ENCODE measurements at places on chromosomes 5 and 9.

DNA sequence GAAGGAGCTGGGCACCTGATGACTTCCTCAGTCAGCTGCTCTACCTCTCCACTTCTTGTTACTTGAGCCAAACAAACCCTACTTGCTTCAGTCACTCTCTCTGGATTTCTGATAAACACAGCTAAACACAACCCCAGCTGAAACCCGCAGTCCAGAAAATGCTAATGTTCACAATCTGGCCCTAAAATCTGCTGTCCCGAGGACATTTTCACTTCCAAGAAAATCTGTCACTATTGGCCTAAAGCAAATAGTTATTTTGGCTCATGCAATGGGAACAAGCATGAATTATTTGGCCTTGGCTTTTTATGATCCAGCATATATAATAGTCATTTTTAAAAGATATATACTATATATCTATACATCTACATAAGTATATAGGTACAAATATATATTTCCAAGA lies 19.1 kb downstream of the FAM81B start:
- no peak for DNase-seq

- DNase-seq = no peak
Measured at GRCh38 chr5:154380263-154380662, 65.5 kb upstream of the SAP30L start.

- DNase-seq = no peak
Measured at GRCh38 chr9:12221470-12221869, 471.7 kb upstream of the TYRP1 start.

GRCh38 chr5:124628721-124629596 lies 117.5 kb downstream of the ZNF608 start:
- DNase-seq = no peak

DNA sequence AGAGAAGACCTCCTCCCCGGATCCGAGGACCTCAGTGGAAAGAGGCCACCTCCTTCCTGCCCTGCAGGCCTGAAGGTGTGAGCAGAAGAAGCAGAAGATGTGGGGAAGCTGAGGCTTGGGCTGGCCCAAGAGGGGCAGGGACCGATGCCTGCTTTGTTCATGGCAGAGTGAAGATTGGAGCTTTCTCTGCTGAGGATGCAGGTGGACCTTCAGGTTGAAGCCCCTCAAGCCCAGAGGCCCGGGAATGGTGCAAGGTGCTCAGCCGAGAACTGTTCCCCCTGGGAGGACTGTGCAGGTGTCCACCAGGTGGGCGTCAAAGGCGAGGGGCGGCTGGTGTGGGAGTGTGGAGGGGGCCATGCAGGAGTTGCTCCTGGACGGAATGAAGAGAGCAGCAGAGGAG lies 277.9 kb upstream of the IRX2 start:
- no peak for DNase-seq

GRCh38 chr9:136917902-136918301 lies 26.6 kb downstream of the FBXW5 start:
- DNase-seq = no peak

GRCh38 chr9:17509701-17510100 lies 69.2 kb upstream of the SH3GL2 start:
- no peak for DNase-seq

GRCh38 chr5:68049053-68049713 lies 166.4 kb upstream of the PIK3R1 start:
- DNase-seq = no peak

- DNase-seq = no peak
Measured at GRCh38 chr9:129656795-129657390, 8.6 kb upstream of the PRRX2 start.

DNA sequence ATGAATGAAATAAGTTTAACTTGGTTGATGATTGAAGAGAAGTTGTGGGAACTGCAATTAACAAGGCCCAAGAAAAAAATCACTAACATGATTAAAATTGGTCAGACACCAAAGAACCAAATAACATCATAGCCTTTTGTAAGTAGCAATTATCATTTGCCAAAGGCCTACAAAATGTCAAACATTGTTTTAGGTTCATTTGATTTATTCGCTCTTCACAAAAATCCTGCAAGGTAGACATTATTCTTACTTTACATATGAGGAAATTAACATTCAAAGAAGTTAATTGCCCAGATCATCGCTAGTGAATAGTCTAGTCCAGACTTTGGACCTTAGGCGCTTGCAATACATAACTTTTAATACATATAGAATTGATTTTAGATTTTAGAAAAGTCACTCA lies 2.6 kb downstream of the POLK start:
- DNase-seq = no peak

DNA sequence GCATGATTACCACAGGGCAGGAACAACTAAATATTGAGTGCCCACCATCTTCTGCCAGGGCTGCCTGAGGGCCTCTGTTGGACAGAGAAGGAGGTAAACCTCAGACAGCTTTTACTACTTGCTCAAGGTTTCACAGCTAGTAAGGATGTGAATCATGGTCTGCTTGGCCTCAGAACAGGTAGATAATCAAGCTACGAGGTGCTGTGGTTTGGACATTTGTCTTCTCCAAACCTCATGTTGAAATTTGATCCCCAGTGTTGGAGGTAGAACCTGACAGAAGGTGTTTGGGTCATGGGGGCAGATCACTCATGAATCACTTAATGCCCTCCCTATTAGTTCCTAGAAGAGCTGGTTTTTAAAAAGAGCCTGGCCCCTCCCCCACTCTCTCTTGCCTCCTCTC lies 541.2 kb upstream of the TRPC7 start:
- no peak for DNase-seq

- DNase-seq = no peak
Measured at GRCh38 chr5:62395210-62395950, 8.3 kb downstream of the DIMT1 start.

GRCh38 chr9:126882746-126883145 lies 22.3 kb downstream of the ZBTB34 start:
- DNase-seq = no peak

DNA sequence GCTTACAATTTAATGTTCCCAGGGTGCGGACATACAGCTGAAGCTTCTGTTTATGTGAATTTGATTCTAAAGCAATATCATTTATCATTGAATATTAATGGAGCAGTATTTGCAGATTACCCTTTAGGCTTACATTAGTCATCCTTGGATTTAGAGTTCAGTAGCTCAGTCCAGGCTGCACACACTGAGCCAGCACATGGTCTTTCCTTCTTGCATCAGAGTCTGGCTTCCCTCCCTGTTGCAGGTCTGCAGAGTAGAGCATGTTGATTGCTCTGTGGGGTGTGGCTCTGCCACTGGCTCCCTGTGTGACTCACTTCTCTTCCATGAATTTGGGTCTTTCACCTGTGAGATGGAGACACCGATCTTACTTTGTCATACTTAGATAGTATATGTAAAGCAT lies 36.8 kb downstream of the NSG2 start:
- DNase-seq = no peak

- peak; percentile 13 for DNase-seq
Measured at GRCh38 chr5:111172504-111172903, 51.7 kb upstream of the CAMK4 start.

DNA sequence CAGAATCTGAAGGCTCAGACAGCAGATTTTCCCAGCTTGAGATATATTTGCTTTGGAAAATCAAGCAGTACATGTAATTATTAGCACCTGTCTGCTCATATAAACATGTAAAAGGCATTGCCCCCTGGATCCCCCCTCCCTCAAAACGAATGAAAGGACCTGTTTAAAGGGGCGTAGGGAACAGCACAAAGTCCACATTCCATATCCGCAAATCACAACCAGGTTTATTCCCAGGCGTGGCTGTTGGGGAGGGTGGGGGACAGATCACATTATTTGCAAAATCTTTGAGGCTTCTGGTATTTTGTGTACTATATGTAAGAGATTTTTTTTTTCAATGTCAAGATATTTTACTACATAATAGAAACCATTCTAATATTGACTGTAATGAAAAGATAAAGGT lies 8.7 kb upstream of the MRPS2 start:
- DNase-seq = no peak

DNA sequence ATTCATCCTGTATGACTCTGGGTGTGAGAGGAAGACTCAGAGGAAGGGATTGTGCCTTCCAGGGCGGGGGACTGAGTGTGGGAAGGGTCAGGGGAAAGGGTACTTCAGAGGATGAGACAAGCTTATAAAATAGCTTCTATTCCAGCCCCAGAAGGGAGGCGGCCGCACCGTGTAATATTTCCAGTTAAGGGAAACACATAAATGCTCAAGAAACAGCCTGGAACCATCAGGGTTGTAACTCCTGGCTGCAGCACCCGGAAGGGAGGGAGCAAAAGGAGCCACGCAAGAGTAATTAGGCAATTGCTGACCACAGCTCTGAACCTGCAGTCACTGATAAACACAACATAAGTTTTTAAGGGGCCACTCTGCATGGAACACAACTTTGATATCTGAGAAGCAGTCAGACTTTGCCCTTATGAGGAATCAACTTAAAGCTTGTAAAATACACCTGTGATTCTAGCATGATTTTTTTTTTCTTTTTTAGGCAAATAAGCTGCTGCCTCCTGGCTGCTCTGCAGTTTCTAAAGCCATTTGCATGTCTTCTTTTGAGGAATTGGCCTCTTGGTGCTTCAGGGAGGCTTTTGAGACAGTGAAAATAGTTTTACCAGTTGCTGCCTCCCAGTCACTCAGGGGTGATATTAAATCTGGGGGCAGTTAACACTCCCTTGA lies 382.7 kb downstream of the ENC1 start:
- no peak for DNase-seq

- no peak for DNase-seq
Measured at GRCh38 chr9:104927216-104927911, 591 bp downstream of the ABCA1 start.

GRCh38 chr9:10876333-10876732 lies 263.5 kb upstream of the PTPRD start:
- no peak for DNase-seq

DNA sequence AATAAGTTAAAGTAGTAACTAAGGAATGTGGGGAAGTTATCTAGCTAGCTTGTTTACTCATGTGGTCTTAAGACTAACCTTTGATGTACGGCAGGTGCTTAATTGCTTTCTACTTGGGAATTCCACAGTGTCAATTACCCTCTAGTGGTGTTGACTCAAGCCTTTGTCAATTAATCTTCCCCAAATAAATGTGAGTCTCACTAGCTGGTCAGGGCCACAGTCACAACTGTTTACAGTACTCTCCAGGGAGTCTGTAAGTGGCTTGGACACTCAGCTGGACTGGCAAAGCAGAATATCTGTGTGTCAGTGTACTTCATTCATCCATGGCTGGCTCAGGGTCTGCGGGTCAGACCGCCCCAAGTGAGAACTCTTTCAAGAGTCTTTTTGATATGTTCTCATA lies 30.8 kb downstream of the SMIM3 start:
- DNase-seq = no peak

- DNase-seq = no peak
Measured at GRCh38 chr9:130226112-130226511, 39.4 kb upstream of the HMCN2 start.

DNA sequence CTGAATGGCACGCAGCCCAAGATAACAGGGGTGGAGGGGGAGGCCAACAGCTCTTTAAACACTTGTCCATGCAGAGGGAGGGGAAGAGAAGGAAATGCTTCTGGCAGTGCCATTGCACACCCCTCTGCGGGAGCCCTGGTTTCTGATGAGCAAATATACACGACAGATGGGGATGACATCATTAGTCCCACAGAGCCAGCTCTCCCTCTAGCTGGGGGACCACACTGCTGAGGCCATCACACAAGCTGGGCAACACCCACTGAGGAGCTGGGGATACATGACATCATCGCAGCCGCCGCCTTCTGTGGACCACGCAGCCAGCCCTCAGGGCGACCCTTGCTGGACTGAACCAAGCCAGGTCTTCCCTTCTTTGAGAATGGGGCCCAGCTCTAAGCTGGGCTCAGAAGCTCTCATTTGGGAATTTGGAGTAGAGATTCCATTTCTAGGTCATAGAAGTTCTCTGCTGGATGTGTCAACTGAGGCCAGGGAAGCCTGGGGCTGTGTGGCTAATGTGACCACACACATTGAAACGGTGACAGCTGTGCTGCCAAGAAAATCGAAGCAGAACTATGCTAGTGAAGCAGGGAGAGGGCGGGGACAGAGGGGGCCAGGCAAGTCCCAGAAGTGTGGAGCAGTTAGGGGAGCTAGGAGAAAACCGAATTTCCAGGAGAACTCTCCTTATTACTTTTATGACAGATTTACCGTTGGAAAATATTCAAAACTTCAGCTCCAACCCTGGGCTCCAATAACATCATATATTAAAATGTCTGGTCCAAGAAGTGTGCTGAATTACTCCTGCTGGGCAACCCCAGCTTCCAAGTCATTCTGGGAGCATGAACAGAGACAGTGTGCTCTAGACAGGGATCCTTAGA lies 79.5 kb downstream of the PRRT1B start:
- no peak for DNase-seq

- no peak for DNase-seq
Measured at GRCh38 chr5:142881784-142882126, 111.6 kb downstream of the ARHGAP26 start.

DNA sequence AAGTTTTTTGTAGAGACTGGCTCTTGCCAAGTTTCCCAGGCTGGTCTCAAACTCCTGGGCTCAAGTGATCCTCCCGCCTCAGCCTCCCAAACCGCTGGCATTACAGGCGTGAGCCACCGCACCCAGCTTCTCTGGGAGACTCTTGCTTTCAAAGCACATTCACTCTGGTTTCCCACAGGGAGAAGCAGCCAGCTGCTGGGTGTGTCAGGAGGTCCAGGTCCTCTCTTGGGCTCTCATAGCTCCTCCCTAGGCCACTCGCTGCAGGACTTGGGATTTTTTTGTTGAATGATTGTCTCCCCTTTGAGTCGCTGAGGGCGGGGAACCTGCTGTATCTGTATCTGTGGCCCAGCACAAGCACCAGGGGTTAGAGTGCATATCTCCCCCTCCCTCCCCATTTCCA lies 68.4 kb upstream of the RAPGEF1 start:
- no peak for DNase-seq

DNA sequence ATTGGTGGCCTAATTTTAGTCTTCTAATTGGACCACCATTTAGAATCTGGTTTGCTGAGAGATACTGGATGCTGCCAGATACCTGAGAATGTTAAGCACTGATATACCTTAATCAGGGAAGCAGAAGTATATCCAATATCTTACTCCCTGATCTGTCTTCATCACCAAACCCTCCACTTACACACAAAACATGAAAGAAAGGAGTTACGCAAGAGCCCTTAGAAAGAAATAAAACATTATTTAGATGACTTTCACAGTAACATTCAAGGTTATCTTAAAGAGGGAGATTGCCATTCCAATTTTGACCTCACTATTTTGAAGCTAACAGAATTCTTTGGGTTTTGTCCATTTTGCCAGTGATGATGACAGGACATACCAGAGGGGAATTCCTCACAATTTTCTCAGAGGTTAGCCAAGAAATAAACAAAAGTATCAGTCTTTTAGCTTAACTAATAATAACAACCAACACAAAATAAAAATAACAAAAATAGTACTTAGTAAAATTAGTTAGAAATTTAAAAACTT lies 496.1 kb downstream of the NFIB start:
- DNase-seq = no peak

GRCh38 chr9:82894961-82895821 lies 167.8 kb downstream of the RASEF start:
- DNase-seq = no peak

- DNase-seq = no peak
Measured at GRCh38 chr9:120689860-120690259, 24.4 kb downstream of the MEGF9 start.

DNA sequence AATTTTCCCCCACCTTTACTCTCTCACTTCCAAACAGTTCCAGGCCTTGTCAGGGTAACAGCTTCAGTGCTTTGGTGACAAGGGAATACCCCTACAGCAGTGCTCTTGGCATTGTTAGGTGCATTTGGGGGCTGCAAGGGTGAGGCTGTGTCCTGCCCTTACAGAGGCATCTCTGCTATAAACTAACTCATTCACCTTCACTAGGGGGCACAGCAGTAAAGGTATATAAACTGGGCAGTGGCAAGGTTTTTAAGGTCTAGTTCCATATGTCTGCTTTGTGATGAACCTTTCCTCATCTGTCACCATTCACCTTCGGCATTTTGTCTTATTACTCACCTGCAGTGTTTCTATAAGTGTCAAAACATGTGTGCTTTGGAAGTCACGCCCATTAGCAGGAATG lies 79.1 kb upstream of the GPR151 start:
- DNase-seq = no peak
